Activated CD8-positive, alpha-beta memory T cell treated with anti-CD3 and anti-CD28 coated beads for 1 hour (primary cell): ENCODE measurements at places on chromosomes 12 and 14.

- DNase-seq, result no peak
Measured at GRCh38 chr12:65594409-65594808, 229.9 kb upstream of the HMGA2 start.

- DNase-seq, result no peak
Measured at GRCh38 chr12:124397399-124397679, 102.4 kb downstream of the RFLNA start.

GRCh38 chr12:77001276-77001675 lies 64.1 kb downstream of the E2F7 start:
- no peak for DNase-seq

GRCh38 chr14:20612403-20612802 lies 21.2 kb upstream of the RNASE12 start:
- DNase-seq, result no peak

DNA sequence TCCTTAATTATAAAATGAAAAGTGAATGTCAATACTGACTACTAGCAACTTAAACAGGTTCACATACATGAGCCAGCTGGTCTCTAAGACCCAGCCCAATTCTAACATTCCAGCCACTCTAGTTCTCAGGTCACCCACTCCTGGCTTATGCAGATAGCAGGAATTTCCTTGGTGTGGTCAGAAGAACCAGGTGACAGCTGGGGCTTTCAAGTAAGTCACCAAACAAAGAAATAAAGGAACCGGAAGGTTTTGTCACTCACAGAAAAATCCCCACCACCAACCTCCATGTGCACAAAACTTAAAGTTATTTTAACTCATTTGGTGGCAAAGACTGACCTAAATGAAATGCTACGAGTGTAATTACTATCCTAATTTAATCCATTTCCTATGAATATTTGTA lies 129.6 kb upstream of the CDKN3 start:
- DNase-seq, result no peak

- no peak for DNase-seq
Measured at GRCh38 chr12:64556231-64556630, 54.1 kb upstream of the RASSF3 start.

- DNase-seq, result no peak
Measured at GRCh38 chr12:18457362-18457761, 196.0 kb downstream of the PIK3C2G start.

GRCh38 chr12:121892673-121893561 lies 4.3 kb downstream of the PSMD9 start:
- no peak for DNase-seq

DNA sequence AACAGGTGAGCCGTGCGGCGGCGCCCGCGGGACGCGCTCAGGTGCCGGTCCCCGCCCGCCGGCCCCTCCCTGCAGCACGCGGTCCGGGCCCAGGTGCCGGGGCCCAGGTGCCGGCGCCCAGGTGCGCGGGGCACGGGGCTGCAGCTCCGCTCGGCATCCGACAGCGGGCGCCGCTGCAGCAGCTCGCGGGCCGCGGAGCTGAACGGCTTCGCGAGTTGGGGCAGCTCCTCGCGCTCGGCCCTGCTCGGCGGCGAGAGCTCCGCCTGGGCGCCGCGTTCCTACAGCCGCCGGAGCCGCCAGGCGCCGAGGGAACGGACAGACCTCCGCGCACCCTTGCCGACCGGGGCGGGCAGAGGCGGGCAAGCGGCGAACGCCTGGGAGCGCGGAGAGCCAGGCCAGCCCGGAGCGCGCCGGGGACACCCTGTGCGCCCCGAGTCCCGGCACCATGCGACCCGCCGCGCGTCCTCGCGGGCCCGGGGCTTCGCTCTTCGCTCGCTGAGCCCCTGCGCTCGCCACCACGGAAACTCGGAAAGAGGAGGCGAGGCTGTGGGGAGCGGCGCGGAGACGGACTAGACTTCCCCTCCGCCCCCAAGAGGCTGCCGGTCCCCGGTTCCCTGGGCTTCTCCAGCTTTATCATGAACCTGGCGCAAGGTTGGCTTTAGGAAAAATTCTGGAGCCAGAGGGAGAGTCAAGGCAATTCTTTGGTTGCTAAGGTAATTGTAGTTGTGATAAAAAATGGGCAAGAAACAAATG lies at the start of gene RGS6:
Gene RGS6 (plus strand): TSS at position 201 of the 753 bp plus-strand sequence.
- no peak for DNase-seq

GRCh38 chr12:9736936-9737705 lies 4.2 kb upstream of the CLECL1 start:
- no peak for DNase-seq

DNA sequence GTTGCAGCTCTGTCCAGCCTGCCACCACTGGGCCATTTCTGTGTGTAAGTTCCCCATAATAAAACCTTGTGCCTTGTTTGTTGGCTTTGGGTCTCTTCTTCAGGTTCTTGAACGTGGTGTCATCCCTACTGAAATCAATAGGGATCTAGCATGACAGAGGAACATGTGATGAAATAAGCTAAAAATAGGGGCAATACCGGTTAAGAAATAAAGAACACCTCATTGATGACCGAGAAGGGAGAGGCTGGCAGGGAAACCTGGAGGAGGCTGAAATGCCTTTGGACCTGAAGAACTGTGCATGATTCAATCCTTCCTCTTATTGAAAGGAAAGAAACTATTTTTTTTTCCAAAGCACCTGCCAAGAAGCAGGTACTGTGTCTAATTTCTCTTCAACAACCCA lies 172.3 kb downstream of the PPM1H start:
- no peak for DNase-seq

DNA sequence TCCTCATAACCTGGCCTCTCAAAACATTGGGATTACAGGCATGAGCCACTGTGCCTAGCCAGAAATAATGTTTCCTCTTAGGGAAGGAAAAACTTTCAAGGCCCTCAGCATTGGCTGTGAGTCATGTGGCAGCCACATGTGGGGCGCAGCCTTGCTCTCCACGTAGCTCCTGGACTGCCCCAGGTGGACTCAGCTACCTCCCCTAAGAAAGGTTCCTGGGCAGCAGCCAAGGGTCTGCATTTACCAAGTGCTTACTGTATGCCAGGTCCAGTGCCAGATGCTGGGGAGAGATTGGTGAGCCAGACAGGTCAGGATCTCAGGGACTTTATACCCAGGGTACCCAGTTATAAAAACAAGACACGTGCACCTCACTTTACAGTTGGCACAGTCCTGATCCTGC lies 3.7 kb upstream of the TRPV4 start:
- DNase-seq, result no peak

GRCh38 chr12:67649570-67650387 lies 1.2 kb downstream of the DYRK2 start:
- peak; percentile 21 for DNase-seq

DNA sequence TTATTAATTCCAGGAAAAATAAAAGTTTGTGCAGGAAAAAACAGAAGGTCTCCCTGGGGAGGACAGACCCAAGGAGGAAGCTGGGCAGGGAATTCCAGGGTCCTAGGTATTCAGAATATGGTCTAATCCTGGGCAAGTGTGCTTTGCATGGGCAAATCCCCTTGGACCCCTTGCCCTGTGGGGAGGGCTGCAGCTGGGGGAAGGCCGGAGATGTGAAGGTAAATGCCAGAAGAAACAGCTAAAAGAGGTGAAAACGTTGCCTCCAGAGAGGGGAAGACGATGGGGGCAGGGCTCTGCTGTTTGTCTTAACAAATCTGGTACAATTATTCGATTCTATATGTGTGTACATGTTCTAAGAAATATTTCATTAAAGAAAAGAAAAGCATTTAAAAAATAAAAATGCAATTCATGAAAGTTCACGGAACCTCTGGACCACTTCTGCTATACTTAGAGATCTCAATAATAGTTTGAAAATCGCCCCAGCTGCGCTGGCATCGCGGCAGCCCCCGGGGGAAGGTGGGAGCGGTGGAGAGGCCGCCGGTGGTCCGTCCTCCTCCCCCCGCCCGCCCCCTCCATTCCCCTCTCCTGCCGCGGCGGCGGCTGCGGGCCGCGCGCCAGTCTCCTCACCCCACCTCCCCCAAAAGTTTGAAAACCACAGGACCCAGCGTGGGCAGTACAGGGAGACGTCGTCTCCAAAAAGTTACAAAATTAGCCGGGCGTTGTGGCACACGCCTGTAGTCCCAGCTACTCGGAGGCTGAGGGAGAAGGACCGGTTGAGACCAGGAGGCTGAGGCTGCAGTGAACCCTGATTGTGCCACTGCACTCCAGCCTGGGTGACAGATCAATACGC lies 1.5 kb upstream of the PRPF40B start:
- no peak for DNase-seq

DNA sequence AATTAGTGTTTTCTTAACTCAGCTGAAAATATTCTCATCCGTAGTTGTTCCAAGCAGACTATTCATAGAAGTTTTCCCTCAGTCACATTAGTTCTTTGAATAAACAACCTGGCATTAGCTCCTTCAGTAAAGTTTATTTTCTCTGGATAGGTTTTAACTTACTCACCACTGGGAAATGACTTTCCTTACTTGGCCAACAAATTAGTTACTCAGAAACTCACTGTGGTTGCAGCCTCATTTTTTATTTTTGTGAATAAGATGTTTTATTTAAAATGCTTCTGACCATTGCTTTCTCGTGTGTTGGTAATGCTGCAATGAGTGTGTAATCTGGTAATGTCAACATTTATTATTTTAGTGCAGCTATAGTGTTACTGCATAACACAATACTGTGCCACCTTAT lies 74.9 kb downstream of the NOVA1 start:
- DNase-seq, result no peak

DNA sequence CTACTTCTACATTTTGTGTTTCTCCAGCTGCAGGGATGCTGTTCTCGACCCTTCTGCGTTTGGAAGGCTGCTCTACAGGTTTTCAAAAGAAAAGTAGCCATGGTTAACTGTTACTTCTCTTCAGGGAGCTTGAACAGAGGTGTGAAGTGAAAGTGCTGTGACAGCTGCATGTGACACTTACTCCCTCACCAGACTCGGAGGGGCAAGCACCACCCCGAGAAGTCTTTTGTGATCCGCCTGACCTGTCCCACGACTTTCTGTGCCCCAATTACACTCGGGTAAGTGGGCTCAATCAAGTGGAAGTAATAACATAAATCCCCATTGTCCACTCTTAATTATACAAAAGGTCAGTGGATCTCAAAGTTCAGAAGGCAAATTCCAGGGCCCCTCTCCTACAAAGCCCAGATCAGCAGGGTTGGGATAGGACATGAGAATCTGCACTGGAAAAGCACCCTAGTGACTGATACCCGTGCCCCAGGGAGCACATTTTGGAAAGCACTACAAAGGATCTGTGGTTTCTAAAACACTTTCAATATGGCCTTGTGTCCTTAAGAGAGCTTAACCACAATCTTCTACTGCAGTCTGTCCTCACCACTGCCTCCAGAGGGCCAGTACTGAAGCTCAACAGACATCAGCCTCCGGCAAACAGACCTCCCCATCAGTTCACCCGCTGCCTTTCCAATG lies 11.5 kb downstream of the FICD start:
- no peak for DNase-seq

- no peak for DNase-seq
Measured at GRCh38 chr12:21696625-21697024, 39.0 kb upstream of the LDHB start.

DNA sequence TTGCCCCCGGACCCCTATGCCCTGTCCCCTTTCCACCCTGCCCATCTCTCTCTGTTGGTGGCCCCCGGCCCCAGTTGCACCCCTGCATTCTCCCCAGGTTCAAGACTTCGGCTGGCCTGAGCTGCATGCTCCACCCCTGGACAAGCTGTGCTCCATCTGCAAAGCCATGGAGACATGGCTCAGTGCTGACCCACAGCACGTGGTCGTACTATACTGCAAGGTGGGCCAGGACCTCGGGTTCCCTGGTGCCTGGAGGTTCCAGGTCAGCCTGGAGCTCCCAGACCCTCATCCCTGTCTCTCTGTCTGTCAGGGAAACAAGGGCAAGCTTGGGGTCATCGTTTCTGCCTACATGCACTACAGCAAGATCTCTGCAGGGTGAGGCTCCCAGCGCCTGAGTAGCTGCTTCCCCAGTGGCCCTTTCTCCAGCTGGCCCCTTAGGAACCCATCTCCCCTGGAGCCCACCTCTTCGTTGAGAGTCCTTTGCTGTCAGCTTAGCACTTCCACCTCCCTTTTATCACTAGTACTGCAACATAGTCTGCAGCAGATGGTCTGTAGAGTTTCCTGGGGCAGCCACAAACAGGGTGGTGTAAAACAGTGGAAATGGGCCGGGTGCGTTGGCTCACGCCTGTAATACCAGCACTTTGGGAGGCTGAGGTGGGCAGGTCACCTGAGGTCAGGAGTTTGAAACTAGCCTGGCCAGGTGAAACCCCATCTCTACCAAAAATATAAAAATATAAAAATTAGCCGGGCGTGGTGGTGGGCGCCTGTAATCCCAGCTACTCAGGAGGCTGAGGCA lies 5.8 kb downstream of the TNS2 start:
- no peak for DNase-seq

DNA sequence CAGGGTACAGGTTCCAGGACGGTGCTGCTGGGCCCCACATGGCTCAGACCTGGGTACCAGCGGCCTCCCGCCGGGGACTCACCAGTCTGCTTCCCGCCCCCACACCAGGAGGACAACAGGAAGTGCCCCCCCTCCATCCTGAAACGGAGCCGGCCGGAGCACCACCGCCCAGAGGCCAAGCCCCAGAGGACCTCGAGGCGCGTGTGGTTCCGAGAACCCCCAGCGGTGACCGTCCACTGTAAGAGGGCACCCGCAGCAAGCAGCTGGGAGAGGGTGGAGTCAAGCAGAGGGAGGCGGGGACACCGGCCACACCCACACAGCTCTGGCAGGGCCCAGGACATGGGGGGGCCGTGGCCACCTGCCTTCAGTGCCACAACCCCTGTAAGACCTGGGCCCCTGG lies 8.1 kb downstream of the C14orf180 start:
- DNase-seq, result no peak

GRCh38 chr12:39369756-39370155 lies 73.2 kb downstream of the KIF21A start:
- DNase-seq, result no peak

- DNase-seq, result no peak
Measured at GRCh38 chr14:105945896-105946295, 419.5 kb downstream of the TMEM121 start.

GRCh38 chr14:93989939-93990338 lies 7.2 kb upstream of the CCDC197 start:
- DNase-seq, result no peak

- DNase-seq, result no peak
Measured at GRCh38 chr12:108798551-108799221, 58.7 kb downstream of the SSH1 start.

DNA sequence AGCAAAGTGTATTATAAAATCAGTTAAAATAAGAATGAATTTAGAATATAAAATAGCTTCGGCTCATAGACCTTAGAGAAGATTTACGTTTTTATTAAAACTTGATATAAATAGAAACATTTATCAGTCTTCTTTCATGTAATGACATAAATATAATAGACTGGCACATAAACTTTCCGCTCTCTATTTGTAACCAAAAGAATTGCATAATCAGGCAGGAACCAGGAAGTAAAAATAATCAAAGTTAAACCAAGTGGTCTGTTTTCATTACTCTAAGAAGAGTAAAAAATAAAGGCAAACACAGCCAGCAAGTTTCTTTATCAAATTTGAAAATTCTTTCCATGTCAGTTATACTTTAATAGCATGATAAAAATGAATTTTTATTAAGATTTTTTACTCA lies 46.3 kb upstream of the ATP2A2 start:
- DNase-seq, result no peak

DNA sequence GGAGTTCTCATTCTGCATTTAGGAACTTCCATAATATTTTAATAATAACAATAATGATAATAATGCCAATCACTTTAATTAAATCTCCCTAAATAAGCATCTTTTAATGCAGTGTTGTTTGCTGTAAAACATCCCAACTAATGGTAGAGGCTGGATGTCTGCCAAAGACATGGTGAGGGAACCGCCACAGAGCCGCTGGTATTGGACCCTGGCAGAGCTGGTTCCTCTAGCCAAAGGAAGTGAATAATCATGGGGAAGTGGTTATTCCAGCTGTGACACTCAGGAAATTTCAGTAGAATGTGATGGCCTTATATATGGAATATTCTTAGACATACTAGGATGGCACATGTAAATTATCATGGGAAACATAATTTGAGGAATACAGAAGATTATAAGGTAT lies 483.3 kb downstream of the ZFP36L1 start:
- DNase-seq, result no peak
